ENCODE measurements at places on chromosomes 7 and 10.
A peak's percentile ranks its signal among the peaks of the same experiment; 100 is the strongest.

DNA sequence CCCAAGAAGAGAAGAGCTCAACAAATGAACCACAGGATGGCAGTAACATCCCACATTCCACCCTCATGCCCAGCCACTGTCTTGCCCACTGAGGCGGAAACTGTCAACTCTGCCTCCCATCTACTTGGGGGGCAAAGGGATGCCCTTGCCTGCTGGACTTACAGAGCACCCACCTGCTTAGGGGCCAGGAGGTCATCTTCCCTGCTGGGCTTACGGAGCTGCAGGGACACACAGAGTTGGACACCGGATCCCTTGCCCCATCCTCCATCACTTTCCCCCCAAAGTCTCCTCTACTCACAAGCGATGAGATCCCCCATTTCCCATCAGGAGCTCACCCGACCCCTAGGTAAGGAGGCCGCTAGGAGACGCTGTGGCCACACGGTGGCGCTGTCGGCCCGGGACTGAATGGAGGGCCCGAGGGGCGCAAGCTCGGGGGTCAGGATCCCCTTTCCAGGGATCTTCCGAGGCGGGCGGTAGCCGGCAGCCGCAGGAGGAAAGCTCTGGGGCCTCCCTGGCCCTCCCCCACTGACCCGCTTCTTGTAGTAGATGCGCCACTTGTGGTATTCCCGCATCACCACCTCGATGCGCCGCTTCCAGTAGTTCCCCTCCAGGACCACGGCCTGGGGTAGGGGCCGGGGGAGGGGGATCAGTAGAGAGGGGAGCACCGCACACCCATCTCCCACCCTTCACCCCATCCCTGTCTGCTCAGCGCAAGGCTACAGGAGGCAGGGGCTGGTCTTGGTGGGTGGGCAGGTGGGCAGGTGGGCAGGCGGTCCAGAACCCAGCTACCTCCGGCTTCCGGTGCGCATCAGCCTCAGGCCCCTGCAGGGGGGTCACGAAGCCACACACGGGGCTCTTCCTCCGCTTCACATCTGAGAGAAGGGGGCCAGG is 17.3 kb downstream of the MLXIPL start:
- DNase-seq: peak; percentile 61

DNA sequence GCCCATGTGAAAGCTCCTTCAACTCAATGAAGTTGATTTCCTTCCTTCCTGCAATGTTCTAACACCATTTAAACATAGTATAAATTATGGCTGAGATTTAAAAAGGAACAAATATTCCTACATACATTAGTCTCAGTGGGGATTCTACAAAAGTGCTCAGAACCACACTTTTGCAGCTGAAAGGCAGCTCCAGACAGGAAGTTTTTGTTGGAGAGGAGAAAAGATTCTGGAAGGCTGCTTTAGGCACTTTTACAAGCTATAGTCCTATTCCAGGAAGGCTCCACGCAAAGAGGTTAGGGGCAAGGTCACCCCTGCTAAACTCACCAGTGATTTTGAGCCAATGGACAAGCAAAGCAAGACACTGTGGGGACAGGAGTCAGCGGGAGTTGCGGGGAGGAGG is 179.2 kb upstream of the CDCA7L start:
- DNase-seq: no peak

- DNase-seq: no peak
Measured at GRCh38 chr10:11469575-11470391, 141.7 kb downstream of the USP6NL start.

GRCh38 chr7:83821866-83822265 is 172.9 kb upstream of the SEMA3E start:
- DNase-seq: no peak

DNA sequence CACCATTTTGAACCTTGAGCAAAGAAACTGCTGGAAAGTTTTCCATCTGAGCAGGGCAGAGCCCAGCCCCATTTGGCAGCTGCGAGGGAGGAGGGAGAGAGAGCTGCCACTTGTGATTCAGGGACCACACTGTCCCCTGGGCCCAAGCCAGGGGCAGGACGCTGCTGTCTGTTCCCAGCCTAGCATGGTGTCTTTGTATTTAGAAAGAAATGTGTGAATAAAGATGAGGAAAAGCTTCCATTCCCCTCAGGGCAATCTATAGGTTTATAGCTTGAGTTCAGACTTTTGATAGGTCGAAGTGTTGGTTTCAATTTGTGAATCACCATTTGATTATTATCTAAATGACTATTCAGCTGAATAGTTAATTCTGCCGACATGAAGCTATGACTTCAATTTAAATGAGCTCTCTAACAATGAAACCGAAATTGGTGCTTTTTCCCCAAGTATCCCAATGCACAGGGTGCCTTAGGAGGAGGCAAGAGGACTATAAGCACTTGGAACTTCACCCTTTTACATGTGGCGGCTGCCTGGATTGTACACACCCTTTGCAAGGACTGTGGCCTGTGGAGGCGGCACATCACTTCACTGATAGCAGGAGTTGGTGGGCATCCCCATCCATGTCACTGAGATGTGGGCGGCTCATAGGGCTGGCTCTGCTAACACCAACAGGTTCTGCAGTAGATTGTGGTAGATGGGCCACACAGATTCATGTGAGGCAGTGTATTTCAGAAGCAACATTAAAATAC is 223.5 kb downstream of the CCDC3 start:
- DNase-seq: no peak

- no peak for DNase-seq
Measured at GRCh38 chr7:115831371-115831770, 199.2 kb downstream of the TFEC start.

DNA sequence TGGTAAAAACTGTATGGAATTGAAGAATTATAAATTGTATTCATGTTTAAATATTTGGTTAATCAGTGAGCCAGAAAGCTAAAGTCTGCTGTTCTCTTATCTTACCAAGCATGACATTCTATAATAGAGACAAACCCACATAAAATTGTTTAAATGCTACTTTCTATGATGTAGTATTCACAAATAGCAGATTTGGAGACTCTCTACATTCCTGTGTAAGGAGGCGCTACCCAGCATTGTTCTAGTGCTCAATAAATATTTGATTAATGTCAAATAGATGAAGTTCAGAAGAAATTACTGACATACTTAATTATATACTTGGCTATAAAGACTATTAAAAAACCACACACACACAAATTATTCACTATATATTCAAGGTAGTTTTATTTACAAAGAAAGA is 49.8 kb downstream of the DOCK4 start:
- no peak for DNase-seq

DNA sequence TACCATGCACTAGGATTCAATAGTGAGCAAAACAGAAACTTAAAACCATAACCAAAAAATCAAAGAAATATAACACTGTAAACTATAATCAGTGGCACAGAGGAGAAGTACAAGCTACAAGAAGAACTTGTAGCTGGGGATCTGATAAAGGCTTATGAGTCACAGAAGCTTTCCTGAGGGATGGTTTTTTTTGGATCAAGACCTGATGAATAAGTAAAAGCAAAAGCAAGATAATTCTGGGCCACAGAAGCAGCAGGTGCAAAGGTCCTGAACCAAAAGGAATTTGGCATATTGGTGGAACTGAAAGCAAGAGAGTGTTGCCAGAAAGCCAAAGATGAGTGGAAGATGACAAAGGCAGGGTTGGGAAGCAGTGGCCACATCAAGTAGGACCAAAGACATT is 37.4 kb upstream of the BET1 start:
- no peak for DNase-seq

GRCh38 chr10:101780818-101781654 is 2.2 kb downstream of the NPM3 start:
- peak; percentile 68 for DNase-seq

DNA sequence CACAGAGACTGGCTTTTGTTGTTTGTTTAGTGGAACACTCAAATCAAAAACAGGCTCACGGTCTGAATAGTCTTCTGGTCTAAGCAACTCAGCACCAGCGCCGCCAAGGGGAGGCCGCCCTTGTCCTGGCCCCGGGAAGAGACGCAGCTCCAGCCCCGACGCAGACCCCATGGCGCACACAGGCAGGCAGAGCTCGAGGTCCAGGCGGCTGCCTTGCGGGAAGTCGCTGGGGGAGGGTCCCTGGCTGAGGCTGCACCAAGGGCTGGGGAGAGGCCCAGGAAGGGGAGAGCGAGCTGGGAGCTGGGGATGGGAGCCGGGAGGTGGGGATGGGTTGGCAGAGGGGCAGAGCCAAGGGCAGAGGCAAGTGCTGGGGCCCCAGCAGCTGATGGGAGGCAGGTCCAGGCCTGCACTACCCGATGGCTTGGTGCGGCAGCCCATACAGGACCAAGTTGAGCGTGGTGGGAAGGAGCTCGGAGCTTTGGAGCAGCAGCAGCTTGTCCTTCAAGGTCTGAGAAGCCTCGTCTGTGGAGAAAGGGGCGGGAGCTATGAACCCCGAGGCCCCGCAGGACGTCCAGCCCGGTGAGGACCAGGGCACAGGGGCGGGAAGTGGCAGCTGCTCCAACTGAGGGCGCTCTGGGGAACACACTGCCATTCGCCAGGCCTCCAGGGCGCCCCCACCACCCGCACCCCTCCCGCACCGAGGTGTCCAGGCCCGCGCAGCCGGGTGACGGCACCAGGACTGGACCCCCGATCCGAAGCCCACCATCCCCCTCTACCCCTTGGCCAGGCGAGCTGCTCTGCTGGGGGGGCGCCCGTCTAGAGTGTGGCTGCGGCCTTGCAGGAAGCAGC is 22.7 kb upstream of the NKX6-2 start:
- DNase-seq: no peak

DNA sequence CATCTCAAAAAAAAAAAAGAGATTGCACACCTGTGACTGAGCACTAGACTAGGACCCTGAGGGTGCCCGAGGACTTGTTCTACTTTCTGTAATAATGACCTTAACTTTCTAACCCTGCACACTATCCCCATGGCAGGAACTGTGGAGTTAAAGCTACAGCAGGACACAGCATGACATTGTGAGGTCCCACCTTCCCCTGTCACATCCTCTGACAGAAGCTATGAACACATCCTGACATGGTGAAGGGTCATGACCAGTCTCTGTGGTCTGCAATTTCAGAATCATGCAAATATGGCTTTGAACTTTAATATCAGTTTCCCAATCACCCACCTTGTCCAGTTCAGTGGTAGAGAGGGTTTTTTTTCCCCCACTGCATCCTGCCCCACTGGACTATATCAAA is 18.5 kb upstream of the SAR1A start:
- no peak for DNase-seq

- no peak for DNase-seq
Measured at GRCh38 chr7:112414855-112415490, 35.3 kb upstream of the IFRD1 start.

DNA sequence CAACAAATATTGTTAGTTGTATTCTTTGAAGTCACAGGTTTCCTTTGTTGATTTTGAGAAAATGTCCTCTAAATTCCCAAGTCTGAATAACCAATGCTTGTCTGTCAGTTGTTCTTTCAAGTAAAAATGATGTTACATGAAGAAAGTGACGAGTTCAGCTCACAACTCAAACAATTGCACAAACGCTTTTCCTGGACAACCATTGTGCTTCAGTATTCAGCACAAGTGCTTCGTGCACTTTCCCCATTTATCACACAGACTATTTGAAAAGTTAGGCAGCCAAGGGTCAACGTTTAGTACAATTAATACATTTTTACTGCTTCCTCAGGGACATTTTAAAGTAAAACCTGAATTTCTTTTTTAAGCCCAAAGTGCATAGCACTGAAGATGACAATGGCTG is 44.5 kb downstream of the CDK1 start:
- DNase-seq: no peak
